Left lung (tissue), 14 donors: ENCODE measurements at places on chromosomes 5 and 9. TPM values are rescaled to one million over a fixed set of nuclear protein-coding genes. Genes with fewer than 3 reads are reported as not detected.

- DNase-seq, result no peak
These were observed 312.2 kb downstream of the SPOCK1 start for GRCh38 chr5:137186759-137187461.

Gene VAV2
- 26.2 TPM for total RNA-seq

DNA sequence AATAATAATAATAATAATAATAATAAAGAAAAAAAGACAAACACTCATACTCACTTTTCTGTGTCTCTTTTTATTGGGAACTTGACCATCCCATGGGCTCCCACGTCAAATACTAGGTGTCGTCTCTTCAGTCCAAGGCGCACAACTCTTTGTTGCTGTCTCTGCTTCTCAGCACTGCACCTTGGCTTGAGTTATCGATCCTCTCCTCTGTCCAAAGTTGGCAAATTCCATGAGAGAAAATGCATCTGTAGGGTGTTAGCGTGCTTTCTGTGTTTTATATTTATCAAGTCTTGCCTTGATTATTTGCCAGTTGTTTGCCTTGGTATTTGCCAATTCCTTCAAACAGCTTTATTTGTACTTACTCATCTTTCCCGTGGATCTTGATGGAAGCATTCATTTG lies 653.7 kb downstream of the CDH18 start:
- no peak for DNase-seq

GRCh38 chr5:14277385-14278320 lies 134.5 kb downstream of the TRIO start:
- DNase-seq, result no peak

Gene PCDHB10
- total RNA-seq, result 1.5 TPM

- peak; percentile 87 for DNase-seq
These were observed at the start of gene LTC4S for GRCh38 chr5:179793468-179794139. LTC4S (plus strand) TSS chr5:179793986; CDS start chr5:179794081, 95 bp downstream.

DNA sequence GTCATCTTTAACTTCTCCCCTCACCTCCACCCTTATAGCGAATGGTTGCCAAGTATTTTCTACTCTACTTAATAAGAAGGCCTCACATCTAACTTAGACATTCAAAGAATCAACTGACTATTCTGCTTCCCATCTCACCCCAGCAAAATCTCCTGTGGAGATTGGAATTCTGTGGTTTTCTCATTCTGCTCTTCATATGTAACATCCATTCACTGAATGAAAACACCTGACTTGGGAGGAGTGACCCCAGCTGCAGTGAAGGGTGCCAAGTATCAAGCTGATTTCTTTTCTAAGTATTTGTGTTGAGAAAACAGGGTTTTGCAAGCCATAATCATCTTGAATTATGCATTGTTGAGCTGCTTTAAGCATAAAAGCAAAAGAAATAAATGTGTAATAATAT lies 42.5 kb upstream of the TAF1L start:
- no peak for DNase-seq

Gene OGN
- 41.2 TPM for total RNA-seq

GRCh38 chr5:134530301-134531077 lies 5.0 kb downstream of the JADE2 start:
- DNase-seq, result peak; percentile 90

GRCh38 chr9:111037708-111038330 lies 451 bp downstream of the LPAR1 start:
- peak; percentile 40 for DNase-seq

Gene NIM1K
- total RNA-seq, result 3.0 TPM

- no peak for DNase-seq
These were observed 9.8 kb downstream of the KIF12 start for GRCh38 chr9:114089206-114089840.

GRCh38 chr5:97046270-97046982 lies 96.0 kb downstream of the LIX1 start:
- DNase-seq, result no peak

DNA sequence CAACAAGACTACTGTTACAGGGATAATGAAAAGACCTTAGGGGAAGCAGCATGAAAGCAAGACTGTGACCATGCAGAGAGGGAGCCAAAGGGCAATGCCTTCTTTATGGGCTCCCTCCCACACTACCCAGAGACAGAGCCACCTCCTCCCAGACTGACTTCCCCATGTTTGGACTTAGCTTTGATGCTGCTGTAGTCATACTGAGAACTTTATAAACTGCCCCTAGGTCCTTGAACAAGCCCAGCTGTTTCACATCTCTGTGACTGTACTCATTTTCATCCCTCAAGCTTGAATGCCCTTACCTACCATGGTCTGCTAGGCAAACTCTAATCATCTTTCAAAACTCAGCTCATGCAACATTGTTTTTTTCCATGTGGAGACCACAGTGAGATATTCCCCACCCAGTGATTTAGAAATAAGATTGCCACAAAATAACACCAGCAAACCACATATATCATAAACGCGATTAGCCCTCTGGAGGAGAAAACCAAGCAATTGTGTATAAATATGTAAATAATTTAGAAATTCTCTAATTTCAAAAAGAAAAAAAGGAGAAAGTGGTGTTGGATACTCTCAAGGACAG lies 23.4 kb upstream of the FAM169A start:
- no peak for DNase-seq

Gene PCDHB16
- total RNA-seq, result 3.1 TPM

Gene GABRA6
- total RNA-seq, result not detected
